ENCODE measurements at places on chromosomes 7 and 10. TPM values are rescaled to one million over a fixed set of nuclear protein-coding genes. Genes with fewer than 3 reads are reported as not detected.

DNA sequence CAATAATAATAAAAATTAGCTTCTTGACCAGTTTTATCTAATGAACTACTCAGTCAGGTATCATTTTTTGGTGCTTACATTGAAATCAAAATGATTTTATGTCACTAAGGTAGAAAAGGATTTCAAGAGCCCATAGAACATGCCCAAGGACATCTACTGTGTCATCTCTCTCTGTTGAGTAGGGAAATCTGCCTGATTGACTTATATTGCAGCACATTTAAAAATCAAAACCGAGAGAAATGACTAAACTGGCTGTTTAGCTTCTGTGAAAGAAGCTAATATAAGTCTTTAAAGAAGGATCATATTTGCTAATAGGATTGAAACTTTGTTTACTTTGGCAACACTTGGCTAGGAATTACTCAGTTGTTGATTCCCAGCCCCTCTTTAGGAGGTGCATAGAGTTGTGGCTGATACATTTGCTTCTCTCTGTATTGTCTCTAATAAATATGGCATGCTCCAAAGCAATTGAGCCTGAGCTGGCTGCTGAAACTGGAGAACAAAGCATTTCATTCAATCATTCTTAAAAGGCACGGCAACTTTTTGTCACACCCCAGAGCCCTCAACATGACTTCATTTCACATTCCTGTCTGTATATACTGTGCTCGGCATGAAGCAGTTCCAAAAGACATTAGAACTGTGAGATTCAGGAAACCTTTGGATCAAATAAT is 1096.9 kb upstream of the POT1 start:
- peak; percentile 1 for DNase-seq

DNA sequence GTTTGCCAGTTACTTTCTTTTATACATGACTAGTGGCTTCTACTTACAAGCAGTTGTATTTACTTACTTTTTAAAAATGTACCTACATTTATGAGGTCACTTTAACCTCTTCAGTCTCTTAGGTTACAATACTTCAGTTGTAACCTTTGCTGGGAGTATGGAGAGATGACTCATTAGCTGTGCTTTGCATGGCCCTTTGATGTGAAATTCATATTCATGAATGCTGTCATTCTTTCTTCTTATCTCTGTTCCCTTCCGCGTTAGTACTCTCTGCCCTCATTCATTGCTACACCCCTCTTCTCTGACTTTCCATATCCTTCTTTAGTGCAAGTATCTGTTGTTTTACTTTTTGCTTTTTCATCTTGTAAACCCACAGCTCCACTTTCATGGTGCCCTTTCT is 164.3 kb downstream of the BMPER start:
- DNase-seq, result peak; percentile 66

DNA sequence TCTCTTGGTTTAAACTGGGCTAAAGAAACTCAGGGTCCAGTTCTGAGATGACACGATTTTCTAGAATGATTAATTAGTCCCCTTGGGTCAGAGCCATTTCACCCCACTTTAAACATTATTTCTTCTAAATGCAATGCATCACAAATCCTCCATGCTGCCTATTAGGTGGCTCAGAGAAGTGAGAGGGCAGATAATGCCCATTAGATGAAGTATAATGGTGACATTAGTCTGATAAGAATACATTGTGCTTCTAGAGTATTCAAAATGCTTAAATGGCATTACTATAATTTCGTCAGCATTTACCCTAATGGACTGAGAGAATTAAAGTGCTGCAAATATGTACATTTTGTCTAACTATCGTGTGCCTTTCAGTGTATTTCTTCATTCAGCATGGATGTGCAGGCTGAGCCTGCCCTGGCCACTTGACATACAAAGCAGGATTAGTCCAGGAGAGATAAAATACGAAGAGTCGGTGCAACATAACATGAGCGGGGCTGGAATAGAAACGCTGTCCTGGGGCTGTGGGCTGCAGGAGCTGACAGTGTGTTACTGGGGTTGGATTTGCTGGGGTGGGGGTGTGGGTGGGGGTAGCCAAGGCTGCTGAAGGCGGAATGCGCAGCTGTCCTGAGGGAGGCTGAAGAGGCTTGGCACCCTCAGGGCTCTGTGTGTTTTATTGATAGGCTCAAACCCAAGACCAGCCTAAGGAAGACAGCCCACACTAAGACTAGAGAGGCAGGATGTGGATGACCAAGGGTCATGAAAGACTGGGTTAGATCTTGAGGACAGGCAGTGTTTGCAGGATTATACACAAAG is 52.8 kb upstream of the KLF6 start:
- no peak for DNase-seq

DNA sequence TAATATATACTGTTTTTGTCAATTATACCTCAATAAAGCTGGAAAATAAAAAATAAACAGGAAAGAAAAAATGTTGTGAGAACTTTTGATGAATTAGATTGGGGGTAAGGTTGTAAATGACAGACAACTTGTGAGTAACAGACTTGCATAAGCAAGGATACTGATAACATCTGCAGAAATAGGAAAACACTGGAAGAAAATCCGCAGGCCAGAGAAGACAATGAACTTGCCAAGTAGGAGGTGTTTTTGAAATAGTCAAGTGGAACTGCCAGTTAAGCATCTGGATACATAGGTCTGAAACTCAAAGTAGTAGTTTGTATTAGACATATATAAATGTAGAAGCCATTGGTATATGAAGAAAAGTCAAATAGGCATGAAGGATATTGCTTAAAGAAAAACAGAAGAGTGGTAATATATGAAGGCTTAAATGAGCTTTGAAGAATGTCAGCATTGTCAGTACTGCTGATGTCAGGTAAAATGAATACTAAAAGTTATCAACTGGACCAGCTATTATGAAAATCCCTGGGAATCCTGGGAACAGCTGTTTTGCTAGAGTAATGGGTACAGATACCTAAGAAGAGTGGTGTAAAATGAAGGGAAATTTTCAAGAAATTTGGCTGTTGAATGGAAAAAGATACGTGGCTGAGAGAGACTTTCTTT is 58.7 kb downstream of the DNAJC1 start:
- DNase-seq, result no peak

GRCh38 chr10:73878365-73878764 is 4.0 kb upstream of the CAMK2G start:
- DNase-seq, result no peak

Gene NUTM2E
- not detected for total RNA-seq

DNA sequence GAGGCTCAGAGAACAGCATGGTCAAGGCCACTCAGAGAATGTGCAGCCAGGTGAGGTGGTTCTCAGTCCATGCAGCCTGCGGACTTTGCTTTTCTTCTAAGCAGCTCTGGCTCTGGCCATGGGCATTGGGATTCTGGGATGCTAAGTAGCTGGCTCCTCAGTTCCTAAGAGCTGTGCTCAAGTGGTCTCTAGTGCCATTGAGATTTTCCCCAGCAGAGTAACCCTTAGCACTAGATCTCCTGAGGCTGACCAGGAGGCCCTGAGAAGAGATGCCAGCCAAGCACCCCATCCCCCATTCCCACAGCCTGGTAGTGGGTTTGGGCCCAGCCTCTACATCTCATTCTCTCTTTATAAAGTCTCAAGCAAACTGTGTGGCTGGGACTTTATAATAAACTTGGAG is 77.1 kb downstream of the KCNMA1 start:
- DNase-seq, result no peak

Gene STYXL1
- total RNA-seq, result 52.3 TPM

Gene GBX1
- total RNA-seq, result 0.41 TPM

- no peak for DNase-seq
These were observed 321.2 kb downstream of the GRM8 start for GRCh38 chr7:126931581-126931980.

Gene ITIH5
- total RNA-seq, result 0.09 TPM

DNA sequence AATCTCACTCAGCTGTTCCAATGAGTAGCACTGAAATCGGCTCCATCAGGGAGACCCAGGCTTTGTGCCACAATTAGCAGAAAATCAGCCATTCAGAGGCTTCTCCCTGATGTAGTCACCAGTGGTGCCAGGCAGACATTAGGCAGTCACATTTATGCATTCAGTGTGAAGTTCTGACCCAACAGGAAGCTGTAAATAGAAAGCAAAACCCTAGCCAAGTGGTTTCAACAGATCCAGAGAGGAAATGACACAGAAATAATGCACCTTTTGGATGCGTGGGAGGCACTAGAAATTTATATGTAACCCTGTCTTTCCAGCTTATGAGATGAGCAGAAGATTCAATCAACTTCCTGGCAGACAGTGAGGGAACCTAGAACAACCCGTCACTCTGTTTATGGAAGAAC is 186.4 kb downstream of the PDE1C start:
- DNase-seq, result peak; percentile 85

Gene TSPAN12
- 0.81 TPM for total RNA-seq

GRCh38 chr10:77619964-77620703 is 17.5 kb downstream of the KCNMA1 start:
- DNase-seq, result no peak

DNA sequence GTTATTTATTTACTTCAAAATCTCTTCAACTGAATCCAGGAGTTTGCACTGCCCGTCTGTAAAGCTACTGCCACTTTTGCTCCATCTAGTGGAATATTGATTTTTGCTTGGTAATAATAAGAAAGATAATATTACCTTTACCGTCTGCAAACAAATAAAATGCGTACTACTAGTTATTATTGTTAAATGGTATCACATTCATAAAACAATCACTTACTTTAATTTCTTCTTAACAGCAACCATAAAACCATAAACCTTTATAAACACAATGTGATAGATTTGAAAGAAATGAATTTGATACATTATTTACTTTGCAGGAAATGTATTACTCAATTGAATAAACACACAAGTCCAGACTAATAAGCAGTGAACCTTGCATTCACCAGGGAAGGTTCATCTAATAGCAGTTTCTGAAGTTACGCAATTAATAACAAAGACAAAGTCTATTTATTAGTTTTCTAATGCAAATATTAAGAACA is 6.4 kb downstream of the AGMO start:
- DNase-seq, result no peak

DNA sequence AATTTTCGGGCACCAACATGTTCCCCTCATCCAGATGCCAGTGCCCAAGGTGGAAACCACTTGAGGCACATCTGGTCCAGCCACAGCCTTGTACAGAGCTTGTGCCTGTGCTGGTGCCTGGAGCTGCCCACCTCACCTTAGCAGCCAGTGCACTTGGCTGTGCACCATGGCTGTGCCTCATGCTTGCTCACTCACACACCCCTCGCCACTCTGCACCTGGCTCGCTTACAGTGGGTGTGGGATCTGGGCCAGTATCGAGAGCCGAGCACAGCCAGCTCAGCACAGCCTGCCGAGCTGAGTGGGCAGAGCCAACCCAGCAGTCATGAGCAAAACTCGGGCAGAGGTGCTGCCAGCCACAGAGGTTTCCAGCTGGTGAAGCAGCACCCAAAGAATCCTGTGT is 139.9 kb upstream of the NUPR2 start:
- DNase-seq, result no peak

Data from A172 (cell line).